ENCODE measurements at places on chromosomes 5 and 9. TPM values are rescaled to one million over a fixed set of nuclear protein-coding genes. Genes with fewer than 3 reads are reported as not detected.

Gene GOLGA1
- 14.0 TPM for total RNA-seq

Gene AGXT2
- total RNA-seq = not detected

Gene LRRC8A
- 26.7 TPM for total RNA-seq

Gene SPOCK1
- 172 TPM for total RNA-seq

Gene PHF24
- 0.11 TPM for total RNA-seq

Gene HMMR
- 13.2 TPM for total RNA-seq

Gene MYORG
- total RNA-seq = 1.6 TPM

Gene ADAMTSL1
- 206 TPM for total RNA-seq

Gene IRX4
- total RNA-seq = not detected

Gene GGTA1
- 0.13 TPM for total RNA-seq

Measured in articular chondrocyte of knee joint (primary cell).